ENCODE measurements at places on chromosomes 1 and 21.

- no peak for DNase-seq
Measured at GRCh38 chr1:177686933-177687332, 282.9 kb downstream of the SEC16B start.

- DNase-seq, result no peak
Measured at GRCh38 chr1:186754542-186755145, 74.1 kb upstream of the PLA2G4A start.

GRCh38 chr21:43836616-43837015, 28.4 kb upstream of the AGPAT3 start:
- DNase-seq, result no peak

DNA sequence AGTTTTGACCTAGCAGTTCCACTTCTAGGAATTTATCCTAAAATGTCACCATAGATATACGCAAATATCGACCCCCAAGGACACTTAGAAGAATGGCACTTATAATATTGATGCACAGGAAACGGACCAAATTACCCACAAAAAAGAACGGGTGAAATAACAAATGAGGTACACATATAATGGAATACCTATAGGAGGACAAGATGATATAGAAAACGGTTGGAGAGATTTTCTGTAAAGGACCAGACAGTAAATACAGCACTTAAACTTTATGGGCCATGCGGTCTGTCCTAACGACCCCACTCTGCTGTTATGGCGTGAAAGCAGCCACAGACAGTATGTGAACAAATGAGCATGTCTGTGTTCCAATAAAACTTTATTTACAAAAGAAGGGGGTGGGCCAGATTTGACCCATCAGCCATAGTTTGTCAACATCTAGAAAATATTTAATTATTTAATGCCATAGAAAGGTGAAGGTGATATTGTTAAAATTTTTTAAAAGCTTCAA, 2.4 kb downstream of the TMPRSS3 start:
- DNase-seq, result no peak

DNA sequence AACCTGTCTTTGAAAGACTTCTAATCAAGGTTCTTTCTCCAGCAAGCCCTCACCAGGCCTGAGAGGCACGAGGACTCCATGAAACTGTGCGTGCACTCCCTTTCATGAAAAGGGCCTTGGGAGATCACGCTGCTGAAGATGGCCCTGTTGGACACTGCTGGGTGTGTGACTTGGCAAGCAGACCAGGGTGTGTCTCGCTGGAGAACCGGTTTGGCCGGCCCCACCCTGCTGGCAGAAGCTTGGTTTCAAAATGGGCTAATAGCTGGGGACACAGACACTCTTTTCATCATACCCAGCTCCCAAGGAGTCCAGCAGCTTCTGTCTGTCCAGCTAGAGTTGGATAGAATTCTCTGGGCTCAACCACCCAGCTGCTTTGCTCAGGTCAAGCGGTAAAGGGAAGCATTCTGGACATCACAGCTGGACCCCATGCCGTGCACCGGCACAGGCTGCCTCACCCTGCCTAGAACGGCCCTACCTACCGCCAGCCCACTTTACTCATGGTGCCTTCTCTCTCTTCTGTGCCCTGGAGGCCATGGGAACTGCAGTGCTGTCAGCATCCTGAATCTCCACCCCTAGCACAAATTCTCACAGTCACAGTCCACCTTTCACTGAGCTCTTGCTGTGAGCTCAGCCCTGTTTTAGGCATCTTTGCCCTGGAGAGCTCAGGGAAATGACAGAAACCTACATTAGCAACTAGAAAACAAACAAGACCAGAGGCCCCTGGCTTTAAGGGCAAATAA, 24.6 kb downstream of the PKP1 start:
- no peak for DNase-seq

GRCh38 chr1:42529724-42530181, 66.7 kb downstream of the CCDC30 start:
- DNase-seq, result no peak

DNA sequence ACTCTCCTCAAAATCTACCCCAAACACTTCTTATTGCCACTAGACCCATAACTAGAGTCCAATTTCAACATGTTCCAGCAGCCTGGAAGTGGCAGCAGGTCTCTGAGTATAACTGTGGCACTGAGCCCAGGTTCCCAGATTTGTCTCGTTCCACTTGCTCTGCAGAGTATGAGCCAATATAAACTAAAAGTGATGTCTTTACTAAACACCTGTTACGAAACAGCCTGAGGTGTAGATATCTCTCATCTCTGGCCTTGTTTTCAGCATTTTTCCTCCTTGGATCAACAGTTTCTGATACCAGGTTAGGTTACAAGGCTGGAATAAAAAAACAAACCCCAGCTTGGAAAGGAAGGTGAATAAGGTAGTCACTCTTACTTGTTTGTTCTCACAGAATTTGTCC, 25.2 kb upstream of the PRDX6 start:
- DNase-seq, result no peak

DNA sequence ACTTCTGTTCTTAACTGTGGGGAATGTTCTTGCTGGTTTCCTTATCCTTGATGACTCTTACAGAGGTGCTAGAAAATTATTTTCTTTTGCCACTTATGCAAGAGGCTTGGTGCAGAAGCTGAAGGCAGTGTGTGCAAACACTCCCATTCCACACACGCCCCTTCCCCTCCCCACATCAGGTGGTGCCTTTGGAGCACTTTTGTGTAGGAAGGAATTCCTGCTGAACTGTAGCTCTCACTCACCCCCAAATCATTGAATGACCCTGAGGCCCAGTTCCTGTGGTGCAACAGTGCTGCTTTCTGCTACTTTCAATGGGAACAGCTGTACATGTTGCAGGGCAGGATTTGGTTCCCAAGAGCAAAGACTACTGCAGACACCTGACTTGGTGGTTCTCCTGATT, 101.8 kb downstream of the CD247 start:
- DNase-seq, result no peak
